ENCODE measurements at places on chromosomes 3 and 15.

GRCh38 chr15:32687556-32687955, 30.2 kb upstream of the GREM1 start:
- no peaks in the 10 kb centered on the region for H3K4me1 ChIP-seq
- H3K27ac ChIP-seq, result no peak overlapping the region

DNA sequence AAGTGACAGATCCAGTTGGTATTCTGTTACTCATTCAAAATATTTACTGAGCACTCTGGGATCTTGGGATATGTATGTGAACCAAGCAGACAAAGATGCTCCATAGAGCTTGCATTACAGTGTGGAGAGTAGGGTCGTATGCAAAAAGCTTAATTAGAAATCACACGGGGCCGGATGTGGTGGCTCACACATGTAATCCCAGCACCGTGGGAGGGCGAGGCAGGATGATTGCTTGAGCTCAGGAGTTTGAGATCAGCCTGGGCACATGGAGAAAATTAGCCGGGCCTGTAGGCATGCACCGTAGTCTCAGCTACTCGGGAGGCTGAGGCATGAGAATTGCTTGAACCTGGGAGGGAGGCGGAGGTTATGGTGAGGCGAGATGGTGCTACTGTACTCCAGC, 68.7 kb upstream of the MB21D2 start:
- no peaks in the 10 kb centered on the region for H3K4me1 ChIP-seq
- no peaks in the 10 kb centered on the region for H3K36me3 ChIP-seq
- DNase-seq, result no peak
- H3K4me3 ChIP-seq, result no peak overlapping the region
- H3K27me3 ChIP-seq, result no peaks in the 10 kb centered on the region

- H3K27me3 ChIP-seq, result no peaks in the 10 kb centered on the region
- no peaks in the 10 kb centered on the region for H3K4me1 ChIP-seq
- H3K36me3 ChIP-seq, result no peaks in the 10 kb centered on the region
- no peak for DNase-seq
Measured at GRCh38 chr3:65625305-65625704, 413.4 kb downstream of the MAGI1 start.

- DNase-seq, result no peak
- no peaks in the 10 kb centered on the region for H3K36me3 ChIP-seq
- no peak overlapping the region for H3K4me3 ChIP-seq
- H3K4me1 ChIP-seq, result no peaks in the 10 kb centered on the region
- H3K27me3 ChIP-seq, result no peaks in the 10 kb centered on the region
Measured at GRCh38 chr15:21262851-21263425, 177.4 kb downstream of the POTEB3 start.

GRCh38 chr3:48202632-48203031, 14.4 kb upstream of the CDC25A start:
- no peaks in the 10 kb centered on the region for H3K27me3 ChIP-seq
- H3K4me1 ChIP-seq, result no peaks in the 10 kb centered on the region
- H3K36me3 ChIP-seq, result no peaks in the 10 kb centered on the region
- no peak overlapping the region for H3K4me3 ChIP-seq

- no peak for DNase-seq
- H3K27me3 ChIP-seq, result no peaks in the 10 kb centered on the region
- H3K4me3 ChIP-seq, result no peak overlapping the region
- H3K27ac ChIP-seq, result no peak overlapping the region
- no peaks in the 10 kb centered on the region for H3K36me3 ChIP-seq
Measured at GRCh38 chr3:2958551-2958950, 151.6 kb downstream of the IL5RA start.

DNA sequence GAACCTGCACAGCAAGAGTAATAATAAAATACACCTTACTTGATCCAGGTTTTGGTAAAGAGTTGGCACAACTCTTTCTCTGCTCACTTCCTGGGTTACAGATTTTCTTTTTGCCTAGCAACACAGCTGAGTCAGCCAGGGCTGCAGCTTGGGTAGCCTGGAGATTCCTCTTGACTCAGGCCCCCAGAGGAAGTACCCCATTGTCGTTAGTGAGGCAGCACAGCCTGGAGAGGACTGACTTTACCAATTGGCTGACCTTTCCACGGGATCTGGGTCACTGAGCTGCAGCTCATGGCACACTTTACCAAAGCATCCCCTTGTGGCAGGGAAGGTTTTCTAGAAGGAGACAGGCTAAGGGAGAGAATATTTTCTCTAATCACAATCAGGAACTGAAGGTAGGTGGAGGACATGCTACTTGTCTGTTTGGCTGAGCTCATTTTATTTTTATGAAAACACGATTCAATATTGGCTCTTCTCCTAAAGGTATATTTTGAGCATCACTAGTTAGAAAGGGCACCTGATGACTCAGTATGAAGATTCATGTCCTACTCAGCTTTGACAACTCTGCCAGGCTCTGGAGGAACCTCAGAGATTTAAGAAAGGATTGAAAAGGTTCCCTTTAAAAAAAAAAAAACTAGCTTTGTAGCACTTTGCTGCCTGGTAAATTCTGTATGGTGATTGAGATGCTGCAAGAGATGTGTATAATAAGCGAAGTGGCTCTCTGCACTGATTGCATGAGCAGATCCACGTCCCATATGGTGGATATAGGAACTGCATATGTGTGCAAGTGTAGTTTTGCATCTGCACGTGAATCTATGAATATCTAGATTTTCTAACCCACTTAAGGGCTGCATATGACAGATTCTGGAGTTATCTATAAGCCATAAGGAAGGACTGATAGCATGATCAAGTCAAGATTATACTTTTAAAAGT, 124.8 kb downstream of the CHDH start:
- H3K4me3 ChIP-seq, result no peak overlapping the region
- DNase-seq, result no peak
- H3K36me3 ChIP-seq, result no peaks in the 10 kb centered on the region
- no peaks in the 10 kb centered on the region for H3K4me1 ChIP-seq
- no peak overlapping the region for H3K27ac ChIP-seq

GRCh38 chr3:81624756-81625155, 136.7 kb downstream of the GBE1 start:
- no peaks in the 10 kb centered on the region for H3K36me3 ChIP-seq
- no peaks in the 10 kb centered on the region for H3K4me1 ChIP-seq

- no peaks in the 10 kb centered on the region for H3K4me1 ChIP-seq
- H3K36me3 ChIP-seq, result no peaks in the 10 kb centered on the region
- no peaks in the 10 kb centered on the region for H3K27me3 ChIP-seq
- DNase-seq, result no peak
- no peak overlapping the region for H3K27ac ChIP-seq
- no peak overlapping the region for H3K4me3 ChIP-seq
Measured at GRCh38 chr3:73513260-73513659, 111.5 kb downstream of the PDZRN3 start.

GRCh38 chr15:98830034-98830634, 177.5 kb downstream of the PGPEP1L start:
- no peak overlapping the region for H3K4me3 ChIP-seq
- no peak for DNase-seq
- H3K27ac ChIP-seq, result no peak overlapping the region
- no peaks in the 10 kb centered on the region for H3K27me3 ChIP-seq

DNA sequence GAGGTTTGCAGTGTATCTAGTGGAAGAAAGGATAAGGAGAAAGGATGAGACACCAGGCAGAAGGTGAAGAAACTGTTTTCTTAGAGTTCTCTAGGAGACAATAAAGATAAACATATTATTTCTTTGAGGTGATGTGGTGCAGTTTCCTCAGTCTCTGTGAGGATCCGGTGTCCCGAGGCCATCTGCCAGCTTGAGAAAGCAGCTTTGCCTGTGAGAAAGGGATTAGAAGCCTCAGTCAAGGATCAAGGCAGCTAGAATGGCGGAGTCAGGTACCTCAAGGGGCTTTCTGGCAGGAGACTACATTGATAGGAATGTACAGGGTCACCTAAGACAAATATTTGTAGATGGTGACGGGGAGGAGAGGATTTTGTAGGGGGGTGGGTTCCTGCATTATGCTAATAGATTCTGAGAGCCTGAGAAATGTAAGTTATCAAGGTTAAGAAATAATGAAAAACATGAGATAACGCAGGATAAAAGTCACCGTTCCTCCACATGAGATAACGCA, 103.9 kb upstream of the MB21D2 start:
- H3K4me1 ChIP-seq, result no peaks in the 10 kb centered on the region
- DNase-seq, result no peak
- H3K27me3 ChIP-seq, result no peaks in the 10 kb centered on the region
- H3K27ac ChIP-seq, result no peak overlapping the region
- H3K36me3 ChIP-seq, result no peaks in the 10 kb centered on the region

GRCh38 chr3:136844724-136845123, 17.3 kb upstream of the NCK1 start:
- H3K27ac ChIP-seq, result no peak overlapping the region
- H3K36me3 ChIP-seq, result no peaks in the 10 kb centered on the region
- no peak overlapping the region for H3K4me3 ChIP-seq
- no peak for DNase-seq

DNA sequence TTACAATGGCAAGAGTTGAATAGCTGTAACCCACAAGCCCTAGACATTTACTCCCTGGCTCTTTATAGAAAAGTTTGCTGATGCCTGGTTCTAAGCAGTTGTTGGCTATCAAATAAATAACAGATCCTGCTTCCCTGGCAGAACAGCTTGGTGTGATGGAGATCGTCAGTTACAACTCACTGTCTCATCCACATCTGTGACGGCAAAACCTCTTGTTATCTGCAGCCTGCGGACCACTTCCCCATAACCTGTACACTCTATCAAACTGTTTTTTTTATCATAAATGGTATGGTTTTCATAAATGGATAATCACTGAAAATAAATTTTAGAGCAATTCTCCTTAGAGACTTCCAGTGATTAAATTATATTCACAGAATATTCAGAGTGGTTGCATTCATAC, 14.1 kb downstream of the ZDHHC3 start:
- no peaks in the 10 kb centered on the region for H3K36me3 ChIP-seq
- no peaks in the 10 kb centered on the region for H3K27me3 ChIP-seq
- no peak for DNase-seq
- H3K4me1 ChIP-seq, result peaks cover 7% of the 10 kb centered on the region

GRCh38 chr15:33565094-33565493, 254.3 kb downstream of the RYR3 start:
- H3K27ac ChIP-seq, result no peak overlapping the region
- no peaks in the 10 kb centered on the region for H3K27me3 ChIP-seq
- DNase-seq, result no peak
- no peak overlapping the region for H3K4me3 ChIP-seq

DNA sequence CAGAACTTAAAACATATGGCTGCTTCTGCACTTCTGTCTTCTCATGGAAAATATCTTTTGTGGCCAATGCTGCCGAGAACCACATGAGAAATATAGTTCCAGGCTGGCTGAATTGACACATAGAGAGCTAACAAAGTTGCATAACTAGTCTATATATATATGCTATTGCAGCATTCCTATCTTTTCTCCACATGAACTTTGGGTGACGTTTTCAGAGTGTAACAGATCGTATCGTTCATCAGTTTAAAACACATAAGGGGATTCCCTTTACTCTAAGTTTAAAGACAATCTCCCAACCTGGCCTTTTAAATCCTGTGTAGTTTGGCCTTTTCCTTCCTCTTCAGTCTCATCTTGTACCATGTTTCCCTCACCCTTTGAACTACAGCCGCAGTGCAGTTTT, 394.2 kb upstream of the CBLB start:
- H3K4me3 ChIP-seq, result no peak overlapping the region
- H3K36me3 ChIP-seq, result no peaks in the 10 kb centered on the region
- H3K27ac ChIP-seq, result no peak overlapping the region
- no peaks in the 10 kb centered on the region for H3K27me3 ChIP-seq

DNA sequence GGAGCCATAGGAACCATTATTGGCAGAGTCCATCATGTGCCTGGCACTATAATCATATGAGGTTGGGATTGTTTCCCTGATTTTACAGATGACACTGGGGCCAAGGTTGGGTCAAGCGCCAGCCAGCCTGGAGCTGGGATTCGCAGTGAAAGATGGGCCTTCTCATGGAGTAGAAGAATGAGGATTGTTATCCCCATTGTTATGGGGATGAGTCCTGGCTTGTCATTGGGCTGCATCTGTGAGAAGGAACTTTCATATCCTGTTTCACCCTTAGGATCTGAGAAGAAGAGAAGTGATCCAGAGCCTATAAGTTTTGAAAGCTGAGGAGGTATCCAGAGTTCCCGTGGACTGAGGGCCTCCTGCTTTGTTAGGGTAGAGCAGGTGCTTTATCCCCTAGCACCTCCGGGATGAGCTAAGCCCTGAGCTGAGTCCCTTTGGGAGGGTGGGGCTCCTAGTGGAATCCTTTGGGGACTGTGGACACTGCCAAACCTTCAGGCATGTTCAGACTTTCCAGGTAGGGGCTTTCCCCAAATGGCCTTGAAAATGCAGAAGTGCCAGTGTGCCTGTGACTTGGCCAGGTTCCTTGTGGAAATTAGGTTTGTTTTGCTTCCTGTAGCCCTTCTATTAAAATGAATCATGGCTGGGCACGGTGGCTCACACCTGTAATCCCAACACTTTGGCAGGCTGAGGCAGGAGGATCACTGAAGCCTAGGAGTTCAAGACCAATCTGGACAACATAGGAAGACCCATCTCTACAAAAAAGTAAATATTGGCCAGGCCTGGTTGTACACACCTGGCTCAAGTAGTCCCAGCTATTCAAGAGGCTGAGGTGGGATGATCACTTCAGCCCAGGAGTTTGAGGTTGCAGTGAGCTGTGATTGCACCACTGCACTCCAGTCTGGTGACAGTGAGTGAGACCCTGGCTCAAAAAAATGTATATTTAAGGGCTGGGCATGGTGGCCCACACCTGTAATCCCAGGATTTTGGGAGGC, 30.2 kb upstream of the BSN start:
- DNase-seq, result no peak
- no peak overlapping the region for H3K27ac ChIP-seq
- H3K4me3 ChIP-seq, result no peak overlapping the region
- no peaks in the 10 kb centered on the region for H3K27me3 ChIP-seq
- H3K36me3 ChIP-seq, result peaks cover 5% of the 10 kb centered on the region

- DNase-seq, result no peak
- H3K27ac ChIP-seq, result no peak overlapping the region
- H3K36me3 ChIP-seq, result no peaks in the 10 kb centered on the region
- no peaks in the 10 kb centered on the region for H3K27me3 ChIP-seq
- H3K4me3 ChIP-seq, result no peak overlapping the region
Measured at GRCh38 chr3:100155128-100155527, 40.8 kb upstream of the FILIP1L start.

- no peaks in the 10 kb centered on the region for H3K27me3 ChIP-seq
- no peak for DNase-seq
- no peak overlapping the region for H3K4me3 ChIP-seq
- peaks cover 73% of the 10 kb centered on the region for H3K4me1 ChIP-seq
- H3K36me3 ChIP-seq, result no peaks in the 10 kb centered on the region
Measured at GRCh38 chr15:67114846-67115585, 49.6 kb downstream of the SMAD3 start.

GRCh38 chr3:69338911-69339310, 47.0 kb downstream of the FRMD4B start:
- H3K36me3 ChIP-seq, result no peaks in the 10 kb centered on the region
- peaks cover 4% of the 10 kb centered on the region for H3K27me3 ChIP-seq
- H3K4me1 ChIP-seq, result no peaks in the 10 kb centered on the region
- no peak for DNase-seq
- H3K27ac ChIP-seq, result no peak overlapping the region

DNA sequence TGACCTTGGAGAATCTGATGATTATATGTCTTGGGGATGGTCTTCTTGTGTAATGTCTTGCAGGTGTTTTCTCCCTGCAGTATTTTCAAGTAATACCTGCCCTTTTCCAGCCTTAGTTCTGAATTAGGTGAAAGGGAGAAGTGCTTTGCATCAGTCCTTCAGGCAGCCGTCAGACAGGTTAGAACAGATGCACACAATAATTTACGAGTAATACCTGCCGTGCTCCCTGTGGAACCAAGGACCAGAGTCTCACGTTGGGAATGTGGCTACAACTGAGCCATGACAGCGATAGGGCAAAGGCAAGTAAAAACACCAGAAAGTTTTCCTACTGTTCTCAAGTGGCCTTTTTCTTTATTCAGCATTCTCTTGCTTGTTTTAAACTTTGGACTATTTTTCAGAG, 69.1 kb downstream of the CHCHD6 start:
- H3K4me3 ChIP-seq, result no peak overlapping the region
- H3K36me3 ChIP-seq, result peaks cover 4% of the 10 kb centered on the region
- no peak overlapping the region for H3K27ac ChIP-seq
- no peak for DNase-seq
- H3K4me1 ChIP-seq, result no peaks in the 10 kb centered on the region
- no peaks in the 10 kb centered on the region for H3K27me3 ChIP-seq
